ENCODE measurements at places on chromosomes 16 and 17. TPM values are rescaled to one million over a fixed set of nuclear protein-coding genes. Genes with fewer than 3 reads are reported as not detected.
A peak's percentile ranks its signal among the peaks of the same experiment; 100 is the strongest.

ZNF747 gene
- total RNA-seq = 8.9 TPM

GRCh38 chr17:67891481-67892119, 66.3 kb downstream of the BPTF start:
- no peak for DNase-seq
- peaks cover 5% of the 10 kb centered on the region for H3K4me1 ChIP-seq
- no peak overlapping the region for H3K4me3 ChIP-seq
- no peaks in the 10 kb centered on the region for H3K27me3 ChIP-seq
- no peak overlapping the region for H3K27ac ChIP-seq
- H3K36me3 ChIP-seq = peaks cover 40% of the 10 kb centered on the region

DNA sequence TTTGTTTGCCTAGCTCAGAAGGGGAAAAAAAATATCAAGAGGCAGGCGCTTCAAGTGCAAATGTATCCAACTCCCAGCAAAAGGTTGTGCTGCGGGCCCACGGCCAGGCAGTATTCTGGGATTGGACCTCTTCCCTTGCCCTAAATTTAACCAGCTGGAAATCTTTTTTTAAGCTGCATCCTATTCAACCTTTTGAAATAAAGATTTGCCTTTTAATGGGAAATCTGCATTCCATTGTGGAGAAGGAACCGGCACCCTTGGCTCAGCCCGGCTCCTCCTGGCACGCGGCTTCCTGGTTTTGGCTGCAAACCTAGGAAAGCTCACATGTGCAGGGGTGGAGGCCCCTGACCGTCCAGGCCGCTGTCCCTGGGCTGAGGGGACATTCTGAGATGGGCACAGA, 38.8 kb upstream of the ENPP7 start:
- DNase-seq = no peak
- H3K36me3 ChIP-seq = no peaks in the 10 kb centered on the region
- no peaks in the 10 kb centered on the region for H3K4me1 ChIP-seq
- H3K27ac ChIP-seq = no peak overlapping the region
- H3K27me3 ChIP-seq = peaks cover 3% of the 10 kb centered on the region

DNA sequence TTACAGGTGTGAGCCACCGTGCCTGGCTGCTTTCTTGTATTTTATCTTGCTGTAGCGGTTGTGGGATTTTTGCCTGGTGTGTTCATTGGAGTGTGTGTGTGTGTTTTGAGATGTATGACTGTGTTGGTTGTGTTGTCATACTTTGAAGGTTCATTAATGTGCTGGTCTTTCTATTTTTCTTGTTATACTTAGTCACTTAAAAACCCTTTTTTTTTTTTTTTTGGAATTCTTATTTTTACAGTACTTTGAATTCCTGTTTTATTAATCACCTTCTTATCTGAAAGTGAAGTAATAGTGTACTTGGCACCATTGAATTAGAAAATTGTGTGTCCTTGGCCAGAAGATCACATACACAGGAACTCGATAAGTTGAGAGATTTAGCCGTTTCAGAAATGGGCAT, 30.2 kb downstream of the TENT4B start:
- H3K4me1 ChIP-seq = peaks cover 1% of the 10 kb centered on the region
- no peaks in the 10 kb centered on the region for H3K27me3 ChIP-seq
- no peak overlapping the region for H3K4me3 ChIP-seq

- DNase-seq = no peak
- H3K36me3 ChIP-seq = no peaks in the 10 kb centered on the region
- H3K4me1 ChIP-seq = no peaks in the 10 kb centered on the region
- H3K4me3 ChIP-seq = no peak overlapping the region
- no peak overlapping the region for H3K27ac ChIP-seq
- H3K27me3 ChIP-seq = peaks cover 3% of the 10 kb centered on the region
These were observed 43.6 kb upstream of the PEMT start for GRCh38 chr17:17635126-17635525.

ARHGAP23 gene
- 0.24 TPM for total RNA-seq

- H3K27ac ChIP-seq = no peak overlapping the region
- H3K4me3 ChIP-seq = no peak overlapping the region
- H3K36me3 ChIP-seq = no peaks in the 10 kb centered on the region
- DNase-seq = no peak
- no peaks in the 10 kb centered on the region for H3K27me3 ChIP-seq
- no peaks in the 10 kb centered on the region for H3K4me1 ChIP-seq
These were observed 16.6 kb downstream of the PLXDC1 start for GRCh38 chr17:39134878-39135277.

CCL22 gene
- 0.97 TPM for total RNA-seq

KRTAP4-6 gene
- not detected for total RNA-seq

ZNF764 gene
- 15.2 TPM for total RNA-seq

DNA sequence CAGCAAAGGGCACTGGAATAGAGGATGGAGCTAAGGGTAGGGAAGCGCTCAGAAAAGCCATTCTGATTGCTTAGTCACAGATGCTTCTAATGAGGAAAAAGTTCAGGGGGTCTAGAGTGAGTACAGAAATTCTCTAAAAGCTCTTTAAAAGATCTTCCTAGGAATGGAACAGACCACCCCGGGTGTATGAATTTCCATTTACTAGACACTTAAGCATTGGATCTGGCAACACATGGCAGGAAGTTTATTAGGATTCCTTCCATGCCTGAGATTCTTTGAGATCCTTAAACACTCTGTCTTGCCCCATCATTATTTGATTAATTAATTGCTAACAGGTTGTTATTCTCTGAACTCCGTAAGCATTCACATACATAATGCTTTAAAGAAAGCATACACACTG, 8.5 kb downstream of the KRTAP9-7 start:
- DNase-seq = no peak
- no peaks in the 10 kb centered on the region for H3K36me3 ChIP-seq
- no peak overlapping the region for H3K27ac ChIP-seq
- no peaks in the 10 kb centered on the region for H3K27me3 ChIP-seq
- no peak overlapping the region for H3K4me3 ChIP-seq

DNA sequence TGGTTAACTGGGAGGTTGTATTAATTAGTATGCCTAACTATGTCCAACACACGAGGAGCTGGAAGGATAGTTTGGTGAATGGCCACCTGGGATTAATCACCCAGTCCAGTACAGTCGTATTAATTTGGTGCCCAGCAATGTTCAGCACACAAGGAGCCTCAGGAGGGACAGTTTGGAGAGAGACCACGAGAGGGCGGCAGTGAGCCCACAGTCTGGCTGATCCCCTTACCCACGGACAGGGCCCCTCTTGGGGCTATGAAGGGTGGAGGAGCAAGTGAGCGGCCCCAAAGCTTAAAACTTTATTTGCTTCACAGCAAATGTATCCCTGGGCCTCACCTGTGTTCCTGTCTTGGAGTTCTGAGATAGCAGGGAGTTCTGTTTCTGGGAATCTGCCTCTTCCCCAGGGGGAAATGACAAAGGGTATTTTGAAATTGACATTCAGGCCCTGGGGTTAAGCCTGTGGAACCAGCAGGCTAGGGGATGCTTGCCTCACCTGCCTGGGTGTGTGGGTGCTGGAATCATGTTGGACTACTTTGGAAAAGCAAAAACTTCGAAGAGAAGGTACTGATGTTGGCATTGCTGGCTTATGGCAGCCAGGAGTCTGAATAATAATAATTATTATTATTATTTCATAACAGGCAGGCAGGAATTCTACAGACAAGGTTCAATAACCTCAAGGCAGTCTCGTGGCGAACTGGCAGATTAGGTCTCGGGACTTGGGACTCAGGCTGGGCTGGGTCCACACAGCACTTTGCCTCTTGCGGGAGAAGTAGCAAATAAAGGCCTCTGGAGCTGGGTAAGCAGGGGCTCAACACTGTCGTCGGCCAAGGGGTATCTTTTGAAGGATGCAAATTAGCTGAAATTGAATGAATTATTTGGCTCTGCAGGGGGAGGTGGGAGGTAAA, 227.6 kb upstream of the ASIC2 start:
- no peak overlapping the region for H3K4me3 ChIP-seq
- no peaks in the 10 kb centered on the region for H3K4me1 ChIP-seq
- H3K27ac ChIP-seq = no peak overlapping the region
- DNase-seq = peak; percentile 49

TAC4 gene
- total RNA-seq = not detected

DNA sequence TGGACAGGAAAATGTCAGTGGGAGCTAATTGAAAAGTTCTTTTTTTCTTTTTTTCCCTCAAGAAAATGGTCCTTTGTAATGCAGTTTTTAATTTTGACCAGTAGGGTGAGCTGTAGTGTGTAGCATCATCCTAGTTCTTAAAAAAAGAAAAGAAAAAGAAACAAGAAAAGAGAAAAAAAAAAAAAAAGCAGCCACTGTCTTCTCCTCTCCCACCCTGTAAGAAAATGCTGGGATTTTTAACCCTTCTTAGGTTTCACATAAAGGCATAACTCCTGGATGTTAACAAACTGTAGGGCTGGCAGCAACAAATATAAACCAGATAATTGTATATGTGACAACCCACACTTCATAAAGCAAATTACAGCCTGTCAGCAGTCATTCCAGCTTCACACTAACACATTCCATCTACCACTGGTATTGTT, 78.1 kb downstream of the SKAP1 start:
- H3K36me3 ChIP-seq = peaks cover 12% of the 10 kb centered on the region
- peak overlapping the region; percentile 10 for H3K4me3 ChIP-seq
- no peaks in the 10 kb centered on the region for H3K27me3 ChIP-seq
- peaks cover 14% of the 10 kb centered on the region for H3K4me1 ChIP-seq

DNA sequence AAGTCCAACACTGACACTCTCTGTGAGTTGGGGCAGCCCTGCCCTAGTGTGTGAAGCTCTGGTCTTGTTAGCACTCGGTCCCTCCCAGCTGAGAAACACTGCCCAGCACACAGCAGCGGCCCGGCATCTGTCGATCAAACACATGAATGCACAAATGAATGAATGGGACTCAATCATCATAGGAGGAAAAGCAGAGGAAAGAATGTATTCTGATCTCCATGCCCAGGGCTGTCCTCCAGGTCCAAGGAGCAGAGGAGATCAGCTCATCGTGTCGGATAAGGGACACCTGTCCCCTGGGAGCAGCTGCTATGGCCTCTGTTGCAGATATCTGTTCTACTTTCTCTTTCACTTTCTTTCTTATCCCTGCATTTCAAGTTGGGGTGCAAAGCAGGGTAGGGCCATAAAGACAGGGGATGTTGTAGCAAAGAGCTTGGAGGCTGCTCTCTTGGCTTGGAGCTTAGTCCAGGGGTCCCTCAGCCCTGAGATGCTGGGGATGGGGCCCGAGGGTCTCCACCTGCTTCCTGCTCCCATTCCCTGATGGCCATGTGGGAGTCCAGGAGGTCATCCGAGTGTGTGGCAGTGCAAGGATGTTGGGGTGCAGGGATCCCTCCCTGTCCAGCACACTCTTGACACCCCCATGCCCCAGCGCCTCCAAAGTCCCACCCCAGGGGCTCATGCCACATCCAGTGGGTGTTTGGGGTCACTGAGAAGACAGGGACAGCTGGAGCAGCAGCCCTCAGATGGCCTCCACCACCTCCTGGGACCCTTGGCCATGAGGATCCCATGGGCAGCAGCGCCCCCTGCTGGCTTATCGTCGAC, 88.2 kb downstream of the IRF8 start:
- no peaks in the 10 kb centered on the region for H3K27me3 ChIP-seq
- peak; percentile 50 for DNase-seq
- peaks cover 55% of the 10 kb centered on the region for H3K4me1 ChIP-seq
- H3K36me3 ChIP-seq = no peaks in the 10 kb centered on the region

DNA sequence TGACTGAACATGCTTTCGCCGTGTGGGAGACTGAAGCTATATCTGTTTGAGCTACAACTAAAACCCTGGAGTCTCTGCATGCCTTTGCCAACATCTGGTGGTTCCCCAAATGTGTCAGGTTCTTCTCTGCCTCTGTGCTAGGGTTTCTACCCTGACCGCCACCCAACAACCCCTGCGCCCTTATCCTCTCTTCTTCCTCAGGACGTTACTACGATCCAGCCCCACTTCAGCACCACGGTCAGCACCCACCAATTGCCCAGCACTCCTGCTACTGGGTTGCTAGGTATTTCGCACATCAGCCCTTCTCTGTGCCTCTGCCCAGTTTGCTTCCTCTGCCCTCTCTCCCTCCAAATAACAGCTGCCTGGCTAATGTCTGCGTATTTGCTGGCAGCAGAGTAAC, 106.3 kb upstream of the HSBP1 start:
- no peak overlapping the region for H3K27ac ChIP-seq
- no peak overlapping the region for H3K4me3 ChIP-seq
- H3K4me1 ChIP-seq = no peaks in the 10 kb centered on the region
- no peaks in the 10 kb centered on the region for H3K36me3 ChIP-seq
- no peaks in the 10 kb centered on the region for H3K27me3 ChIP-seq

- H3K27ac ChIP-seq = no peak overlapping the region
- H3K36me3 ChIP-seq = peaks cover 6% of the 10 kb centered on the region
- H3K27me3 ChIP-seq = no peaks in the 10 kb centered on the region
- H3K4me1 ChIP-seq = peaks cover 24% of the 10 kb centered on the region
- no peak overlapping the region for H3K4me3 ChIP-seq
These were observed 120.9 kb upstream of the CDC42EP4 start for GRCh38 chr17:73432624-73433190.

NGFR gene
- not detected for total RNA-seq

SEC14L1 gene
- total RNA-seq = 88.8 TPM

- no peak for DNase-seq
- no peaks in the 10 kb centered on the region for H3K36me3 ChIP-seq
- H3K27me3 ChIP-seq = no peaks in the 10 kb centered on the region
- H3K4me3 ChIP-seq = no peak overlapping the region
- no peak overlapping the region for H3K27ac ChIP-seq
- no peaks in the 10 kb centered on the region for H3K4me1 ChIP-seq
These were observed 249.0 kb downstream of the BCAS3 start for GRCh38 chr17:60926466-60927183.

DNA sequence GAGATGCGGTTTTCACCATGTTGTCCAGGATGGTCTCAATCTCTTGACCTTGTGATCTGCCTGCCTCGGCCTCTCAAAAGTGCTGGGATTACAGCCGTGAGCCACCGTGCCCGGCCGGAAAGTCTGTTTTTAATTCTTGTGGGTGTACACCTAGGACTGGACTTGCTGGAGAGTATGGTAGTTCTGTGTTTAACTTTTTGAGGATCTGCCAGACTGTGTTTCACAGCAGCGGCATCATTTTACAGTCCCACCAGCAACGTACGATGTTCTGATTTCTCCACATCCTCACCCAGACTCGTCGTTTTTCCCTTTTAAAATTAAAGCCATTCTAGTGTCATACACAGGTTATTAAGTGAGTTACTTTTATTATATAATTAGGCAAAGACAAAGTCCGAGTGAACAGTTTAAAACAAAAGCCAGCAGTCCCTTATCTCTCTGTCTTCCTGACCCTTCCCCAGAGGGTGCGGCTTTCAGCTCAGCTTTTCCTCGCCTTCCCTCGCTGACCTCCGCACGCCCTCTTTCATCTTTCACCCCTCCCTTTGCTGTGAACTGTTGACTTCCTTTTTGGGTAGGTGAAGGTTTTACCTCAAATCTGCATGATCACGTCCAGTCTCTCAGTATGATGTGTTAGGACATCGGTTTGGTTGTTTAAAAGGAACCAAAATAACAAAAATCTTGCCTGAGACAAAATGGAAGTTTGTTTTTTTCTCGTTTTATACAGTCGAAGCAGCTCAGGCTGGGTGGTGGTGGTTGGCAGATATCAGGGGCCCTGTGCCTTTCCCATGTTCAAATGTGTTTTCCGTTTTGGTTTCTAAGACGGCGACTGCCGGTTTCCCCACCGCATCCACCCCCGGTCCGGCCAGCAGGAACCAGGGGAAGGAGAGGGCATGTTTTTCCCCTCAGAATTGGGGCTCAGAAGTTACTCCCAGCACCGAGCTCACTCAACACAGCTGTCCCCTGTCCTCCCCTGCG, 18.0 kb downstream of the FAM234A start:
- peak; percentile 54 for DNase-seq
- H3K27ac ChIP-seq = peak overlapping the region; percentile 90

GRCh38 chr16:2919511-2920255, 8.0 kb downstream of the FLYWCH1 start:
- DNase-seq = peak; percentile 76
- no peak overlapping the region for H3K4me3 ChIP-seq
- H3K36me3 ChIP-seq = peaks cover 22% of the 10 kb centered on the region
- H3K4me1 ChIP-seq = peaks cover 11% of the 10 kb centered on the region
- peak overlapping the region; percentile 52 for H3K27ac ChIP-seq
- H3K27me3 ChIP-seq = no peaks in the 10 kb centered on the region

LRRC37A gene
- total RNA-seq = 2.8 TPM

Data from activated CD8-positive, alpha-beta T cell treated with anti-CD3 and anti-CD28 coated beads, Interleukin-2, amount 10 ng/mL, durations not matched to agents 7 days and 5 days (primary cell).